GM23338 (cell line): ENCODE measurements at places on chromosomes 4 and X. TPM values are rescaled to one million over a fixed set of nuclear protein-coding genes. Genes with fewer than 3 reads are reported as not detected.

DNA sequence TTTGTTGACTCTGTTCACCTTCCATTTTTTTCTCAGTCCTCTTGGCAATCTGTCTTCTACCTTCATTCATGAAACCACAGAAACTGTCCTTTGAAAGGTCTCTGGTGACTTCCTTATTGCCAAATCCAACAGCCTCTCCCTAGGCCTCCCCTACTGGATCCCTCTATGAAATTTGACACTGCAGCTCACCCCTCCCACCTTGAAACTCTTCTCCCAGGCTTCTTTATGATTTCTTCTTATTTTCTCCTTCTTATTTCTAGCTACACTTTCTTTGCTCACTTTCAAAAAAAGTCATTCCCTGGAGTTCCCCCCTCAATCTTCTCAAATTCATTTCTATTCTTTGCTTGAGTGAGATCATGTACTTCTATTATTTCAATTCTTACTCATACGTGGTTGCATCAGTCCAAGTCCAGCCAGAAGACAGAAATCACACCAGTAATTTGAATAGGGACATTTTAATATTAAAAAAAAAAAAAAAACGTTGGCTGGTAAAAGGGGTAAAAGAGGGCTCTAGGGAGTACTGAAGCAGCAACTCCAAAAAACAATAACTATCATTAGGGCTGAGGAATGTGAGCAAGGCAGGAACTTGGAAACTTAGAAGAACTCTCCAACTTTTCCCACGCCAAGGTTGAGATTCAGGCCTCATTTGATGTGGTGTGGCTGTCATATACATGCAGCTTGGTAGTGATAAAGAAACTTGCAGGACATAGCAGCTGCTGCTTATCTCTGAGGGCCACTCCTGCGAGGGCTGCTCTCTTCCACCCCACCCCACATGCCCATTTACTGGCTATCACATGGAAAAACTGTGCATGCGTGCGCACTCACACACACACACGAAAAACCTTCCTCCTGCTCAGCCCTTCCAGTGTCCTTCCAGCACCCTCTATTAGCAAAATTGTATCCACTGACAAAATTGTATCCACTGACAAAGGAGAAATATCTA is 169.8 kb upstream of the GALNT7 start:
- DNase-seq: peak; percentile 19

DNA sequence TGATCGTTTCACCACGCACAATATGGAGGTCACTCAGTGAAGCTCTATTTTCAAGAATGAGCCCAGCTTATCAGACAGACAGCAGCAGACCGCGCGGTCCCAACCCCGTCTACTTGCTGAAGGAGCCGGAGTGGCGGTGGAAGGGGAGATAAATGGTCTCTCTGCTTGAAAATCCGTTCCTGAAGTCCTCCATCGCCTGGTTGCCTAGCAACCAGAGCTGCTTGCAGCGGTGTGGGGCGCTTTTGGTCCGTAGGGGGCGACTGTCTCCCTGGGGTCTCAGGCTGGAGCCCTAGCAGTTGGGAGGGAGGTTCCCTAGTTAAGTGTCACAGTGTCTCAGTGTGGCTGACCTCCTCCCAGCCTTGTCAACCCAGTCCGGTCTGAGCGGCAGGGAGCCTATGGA is 8.3 kb upstream of the DLG3 start:
- peak; percentile 80 for DNase-seq

DNA sequence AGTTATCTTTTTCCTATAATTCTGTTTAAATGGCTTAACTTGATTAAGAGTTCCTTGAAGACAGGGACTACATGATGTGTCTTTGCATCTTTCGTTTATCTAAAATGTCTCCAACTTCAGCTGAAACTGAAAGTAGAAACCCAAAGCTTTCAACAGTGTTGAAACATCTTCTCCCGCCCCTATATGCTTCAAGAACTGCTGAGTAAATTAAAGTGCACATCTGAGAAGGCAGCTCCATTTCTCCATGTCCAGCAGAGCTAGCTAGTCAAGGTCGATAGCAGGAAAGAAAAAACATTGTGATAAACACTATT is 185.7 kb upstream of the TBL1X start:
- no peak for DNase-seq

- DNase-seq: no peak
Measured at GRCh38 chr4:97370568-97370967, 772.7 kb downstream of the STPG2 start.

GRCh38 chrX:2176274-2176673 is 324.5 kb downstream of the DHRSX start:
- DNase-seq: no peak

GRCh38 chr4:70948665-70949260 is 44.7 kb upstream of the DCK start:
- no peak for DNase-seq

Gene BTK
- 0.16 and 0.31 TPM in 2 replicates for total RNA-seq

Gene SCRG1
- total RNA-seq: not detected in 2 replicates

Gene COX7B2
- total RNA-seq: not detected in 2 replicates

Gene TMEM31
- not detected in 2 replicates for total RNA-seq
